ENCODE measurements at places on chromosomes 13 and 19. TPM values are rescaled to one million over a fixed set of nuclear protein-coding genes. Genes with fewer than 3 reads are reported as not detected.

Gene RXFP2
- total RNA-seq, result not detected

Gene CACNA1A
- 0.44 TPM for total RNA-seq

Gene SULT2A1
- total RNA-seq, result not detected

DNA sequence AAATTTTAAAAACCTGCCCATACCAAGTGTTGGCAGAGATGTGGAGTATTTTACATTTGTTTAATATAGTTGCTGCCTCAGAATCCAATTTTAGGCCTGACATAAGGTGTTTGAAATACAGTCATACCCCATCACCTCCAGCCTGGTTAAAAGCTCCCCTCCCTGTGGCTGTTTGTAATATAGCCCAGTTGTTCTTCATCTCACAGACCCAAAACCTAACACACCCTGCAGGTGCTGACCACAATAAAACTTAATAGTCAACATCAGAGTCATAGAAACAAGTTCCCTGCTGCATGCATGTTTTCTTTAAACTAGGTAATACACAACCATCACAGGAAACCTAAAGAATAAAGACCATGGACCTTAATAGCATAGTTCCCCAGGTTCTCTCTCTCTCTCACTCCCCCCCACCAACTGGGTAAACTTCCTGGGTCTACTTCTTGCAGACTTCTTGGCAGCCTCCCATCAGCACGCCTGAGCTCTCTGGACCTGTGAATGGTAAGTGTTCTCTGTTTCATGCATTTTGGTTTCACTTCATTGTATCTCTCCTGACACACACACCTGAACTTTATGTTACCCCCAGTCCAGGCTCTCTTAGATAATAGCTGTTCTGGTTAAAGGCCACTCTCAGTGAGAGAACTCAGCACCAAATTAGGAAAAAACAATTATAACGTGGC is 1369.9 kb downstream of the EFNB2 start:
- H3K4me1 ChIP-seq, result no peaks in the 10 kb centered on the region
- no peaks in the 10 kb centered on the region for H3K36me3 ChIP-seq
- H3K4me3 ChIP-seq, result no peak overlapping the region
- H3K27me3 ChIP-seq, result no peaks in the 10 kb centered on the region

GRCh38 chr13:24124789-24125476 is 35.6 kb upstream of the SPATA13 start:
- no peaks in the 10 kb centered on the region for H3K36me3 ChIP-seq
- H3K27ac ChIP-seq, result peak overlapping the region; percentile 74
- H3K4me3 ChIP-seq, result no peak overlapping the region
- peaks cover 30% of the 10 kb centered on the region for H3K27me3 ChIP-seq

DNA sequence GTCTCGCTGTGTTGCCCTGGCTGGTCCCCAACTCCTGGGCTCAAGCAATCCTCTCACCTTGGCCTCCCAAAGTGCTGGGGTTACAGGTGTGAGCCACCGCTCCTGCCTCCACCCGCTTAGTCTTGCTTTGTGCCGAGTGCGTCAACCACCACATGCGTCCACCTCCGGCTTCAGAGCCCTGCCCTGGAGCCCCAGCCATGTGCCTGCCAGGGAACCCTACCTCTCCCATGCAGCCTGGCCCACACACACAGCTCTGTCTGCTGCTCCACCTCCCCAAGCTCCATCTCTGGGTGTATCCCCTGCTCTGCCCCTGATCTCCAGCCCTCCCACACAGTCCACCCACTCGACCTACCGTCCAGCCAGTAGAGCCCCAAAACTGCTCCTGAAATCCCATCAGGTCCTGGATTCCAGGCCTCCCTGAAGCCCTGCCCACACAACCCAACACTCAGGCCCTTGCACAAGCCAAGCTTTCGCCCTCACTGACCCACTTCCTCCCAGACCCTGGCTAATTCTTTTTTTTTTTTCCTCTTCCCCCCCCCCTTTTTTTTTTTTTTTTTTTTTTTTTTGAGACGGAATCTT is 9.6 kb downstream of the CYP2F1 start:
- H3K4me3 ChIP-seq, result no peak overlapping the region
- no peaks in the 10 kb centered on the region for H3K36me3 ChIP-seq
- H3K27me3 ChIP-seq, result no peaks in the 10 kb centered on the region
- peaks cover 9% of the 10 kb centered on the region for H3K4me1 ChIP-seq
